Hepatic stellate cell (primary cell): ENCODE measurements at places on chromosomes 16 and 17.

GRCh38 chr16:24721830-24722238 is 7.6 kb upstream of the TNRC6A start:
- no peak for DNase-seq

- DNase-seq = no peak
Measured at GRCh38 chr17:48500435-48501426, 30.1 kb downstream of the HOXB1 start.

- no peak for DNase-seq
Measured at GRCh38 chr17:72693151-72693878, 399.2 kb downstream of the SLC39A11 start.

- peak; percentile 42 for DNase-seq
Measured at GRCh38 chr17:48554412-48555257, 9.7 kb upstream of the HOXB2 start.

GRCh38 chr16:82651921-82652601 is 25.3 kb downstream of the CDH13 start:
- DNase-seq = no peak

GRCh38 chr16:51440131-51440889 is 289.2 kb upstream of the SALL1 start:
- DNase-seq = no peak

- DNase-seq = no peak
Measured at GRCh38 chr16:3576211-3576610, 992 bp downstream of the NLRC3 start.

- DNase-seq = no peak
Measured at GRCh38 chr16:56777482-56777881, 47.6 kb downstream of the NUP93 start.

GRCh38 chr16:4826526-4826925 is 20.6 kb downstream of the GLYR1 start:
- no peak for DNase-seq

DNA sequence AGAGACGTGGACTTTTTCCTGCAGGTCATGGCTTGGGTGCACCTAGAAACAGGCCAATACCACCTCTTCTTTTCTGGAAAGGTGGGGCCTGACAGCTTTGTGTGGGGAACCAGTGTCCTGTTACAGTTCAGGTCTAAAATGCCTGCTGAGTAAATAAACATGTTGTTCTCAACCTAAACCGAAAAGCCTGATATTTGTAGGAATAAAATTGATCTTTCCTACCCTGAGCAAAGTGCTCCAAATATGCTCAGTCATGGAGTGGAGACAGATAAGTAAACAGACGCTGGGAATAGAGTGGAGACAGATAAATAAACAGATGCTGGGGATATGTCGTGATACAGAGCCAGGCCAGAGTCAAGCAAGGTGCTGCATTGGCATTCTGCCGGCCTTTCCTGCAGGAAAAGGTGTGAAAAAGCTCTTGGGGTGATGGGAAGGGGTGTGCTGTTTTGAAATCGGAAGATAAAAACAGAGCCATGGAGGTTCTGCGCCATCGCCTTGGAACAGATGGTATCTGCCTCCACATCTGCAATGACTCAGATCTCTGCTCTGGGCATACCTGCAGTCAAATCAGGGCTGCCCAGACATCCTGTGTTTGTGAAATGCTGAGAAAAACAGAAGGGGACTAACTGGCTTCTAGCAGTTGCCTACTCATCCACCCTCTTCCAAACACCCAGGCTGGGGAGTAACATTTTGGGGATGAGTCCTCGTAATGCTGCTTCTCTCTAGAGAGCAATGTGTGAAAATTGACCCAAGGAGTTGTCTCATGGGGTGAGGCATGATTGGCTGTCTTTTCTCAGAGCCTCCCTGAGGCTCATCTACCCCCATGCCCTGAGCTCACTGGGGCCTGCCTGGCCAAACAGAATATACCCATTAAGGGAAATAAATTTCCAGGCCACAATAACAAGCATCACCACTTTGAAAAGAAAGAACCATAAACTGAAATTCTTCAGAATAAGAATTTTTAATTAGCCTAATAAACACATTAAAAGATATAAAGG is 16.8 kb upstream of the TRPV2 start:
- DNase-seq = no peak

- no peak for DNase-seq
Measured at GRCh38 chr16:80790751-80791150, 13.6 kb downstream of the CDYL2 start.

- no peak for DNase-seq
Measured at GRCh38 chr16:1550069-1550468, 16.6 kb downstream of the TMEM204 start.

DNA sequence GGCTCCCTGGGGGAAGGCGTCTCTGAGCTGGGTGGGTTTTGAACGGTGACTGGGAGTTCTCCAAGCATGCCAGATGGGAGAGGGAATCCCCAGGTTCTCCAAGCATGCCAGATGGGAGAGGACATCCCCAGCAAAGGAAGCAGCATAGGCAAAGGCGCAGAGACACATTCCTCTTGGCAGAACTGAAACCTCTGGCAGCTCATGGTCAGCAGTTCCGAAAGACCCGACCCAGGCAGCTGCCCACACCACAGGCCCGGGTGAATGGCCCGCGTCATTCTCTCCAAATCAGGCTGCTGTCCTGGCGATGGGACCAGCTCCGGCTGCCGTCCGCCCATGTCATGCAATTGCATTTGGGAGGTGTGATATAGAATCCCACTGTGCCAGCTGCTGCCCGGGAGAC is 8.0 kb downstream of the ZNF469 start:
- DNase-seq = no peak

DNA sequence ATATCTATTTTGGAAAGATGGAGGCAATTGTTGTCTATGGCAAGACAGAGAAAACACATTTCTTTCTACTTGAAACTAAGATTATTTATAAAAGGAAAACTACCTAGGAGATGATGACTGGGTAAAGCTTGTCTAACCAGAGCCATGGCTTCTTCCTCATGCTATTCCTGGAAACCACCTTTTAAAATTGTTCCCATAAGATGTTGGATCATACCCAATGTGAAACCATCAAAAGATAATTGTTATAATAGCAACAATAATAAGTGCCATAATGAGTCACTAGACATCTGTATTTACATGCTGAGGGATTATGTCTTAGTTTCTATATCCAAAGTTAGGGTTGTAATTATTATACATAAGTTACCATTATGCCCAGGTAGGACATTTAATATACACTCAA is 428.4 kb downstream of the KCNJ2 start:
- DNase-seq = no peak
